ENCODE measurements at places on chromosomes 13 and 19.

GRCh38 chr13:41065078-41065477, 3.8 kb downstream of the WBP4 start:
- DNase-seq = peak; percentile 60

GRCh38 chr13:109859216-109859835, 72.9 kb upstream of the IRS2 start:
- DNase-seq = no peak

DNA sequence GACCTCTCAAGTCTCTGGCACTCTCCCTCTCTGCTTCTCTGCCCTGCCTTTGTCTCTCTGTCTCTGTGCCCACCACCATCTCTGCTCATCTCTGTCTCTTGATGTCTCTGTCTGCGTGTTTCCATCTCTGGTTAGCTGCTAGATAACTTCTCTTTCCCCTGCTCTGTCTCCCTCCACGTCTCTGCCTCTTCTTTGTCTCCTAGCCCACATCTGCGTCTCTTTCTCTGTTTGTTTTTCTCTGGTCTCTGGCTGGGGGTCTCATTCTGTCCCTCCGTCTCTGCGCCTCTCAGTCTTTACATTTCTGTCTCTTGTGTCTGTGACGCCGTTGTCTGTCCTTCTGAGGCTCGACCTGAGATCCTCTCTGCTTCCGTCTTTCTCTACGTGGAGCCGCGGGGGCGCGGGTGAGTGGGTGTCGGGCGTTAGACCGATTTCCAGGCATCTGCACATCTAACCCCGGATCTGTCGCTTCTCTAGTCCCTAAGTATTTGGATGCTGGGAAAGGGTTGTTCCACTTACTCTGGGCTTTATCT, 386 bp downstream of the GIPR start:
- no peak for DNase-seq

DNA sequence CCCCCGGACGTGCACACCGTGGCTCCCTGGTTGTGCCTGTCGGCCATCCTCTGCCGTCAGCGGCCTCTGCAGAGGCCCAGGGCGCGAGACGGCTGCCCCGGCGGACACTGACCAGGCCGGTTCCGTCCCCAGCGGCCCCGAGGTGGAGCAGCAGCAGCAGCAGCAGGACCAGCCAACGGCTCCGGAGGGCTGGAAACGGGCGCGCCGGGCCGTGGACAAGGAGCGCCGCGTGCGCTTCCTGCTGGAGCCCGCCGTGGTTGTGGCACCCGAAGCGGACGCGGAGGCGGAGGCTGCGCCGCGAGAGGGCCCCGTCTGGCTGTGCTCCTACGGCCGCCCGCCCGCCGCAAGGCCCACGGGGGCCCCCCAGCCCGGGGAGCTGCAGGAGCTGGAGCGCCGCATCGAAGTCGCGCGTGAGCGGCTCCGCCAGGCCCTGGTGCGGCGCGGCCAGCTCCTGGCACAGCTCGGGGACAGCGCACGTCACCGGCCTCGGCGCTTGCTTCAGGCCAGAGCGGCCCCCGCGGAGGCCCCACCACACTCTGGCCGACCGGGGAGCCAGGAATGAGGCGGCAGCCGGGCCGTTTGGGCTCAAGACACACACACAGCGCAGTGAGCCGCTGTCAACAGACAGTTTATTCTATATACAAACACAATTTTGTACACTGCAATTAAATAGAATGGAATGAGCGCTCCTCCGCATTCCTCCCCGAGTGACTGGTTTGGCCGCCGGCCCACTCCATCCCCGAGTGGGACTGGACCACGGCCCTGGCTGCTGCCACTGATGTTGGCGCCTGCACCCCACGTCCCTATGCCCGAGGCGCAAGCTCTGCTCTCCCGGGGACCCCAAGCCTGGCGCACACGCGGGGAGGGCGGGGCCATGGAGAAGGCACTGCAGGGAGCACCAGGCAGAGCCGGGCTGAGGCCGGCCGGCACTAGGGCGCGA, 9.1 kb downstream of the GRIN3B start:
- no peak for DNase-seq

DNA sequence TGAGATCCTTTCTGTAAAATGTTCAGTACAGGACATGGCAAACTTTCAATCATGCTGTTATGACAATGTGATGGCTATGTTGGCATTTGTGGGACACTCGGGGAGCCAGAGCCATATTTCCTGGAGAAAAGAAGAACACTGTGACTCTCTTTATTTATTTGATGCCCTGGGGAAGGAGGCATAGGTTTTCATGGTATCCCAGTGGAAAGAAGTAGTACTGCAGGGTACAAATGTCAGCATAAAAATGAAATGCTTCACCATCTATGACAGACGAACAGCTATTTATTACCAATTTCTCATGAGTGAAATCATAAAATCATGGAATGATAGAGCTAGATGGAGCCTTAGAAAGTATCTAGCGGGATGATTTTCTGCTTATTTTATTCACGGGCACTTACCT, 217.1 kb downstream of the COL4A1 start:
- DNase-seq = no peak

- DNase-seq = no peak
Measured at GRCh38 chr13:35157143-35157755, 215.2 kb downstream of the NBEA start.

DNA sequence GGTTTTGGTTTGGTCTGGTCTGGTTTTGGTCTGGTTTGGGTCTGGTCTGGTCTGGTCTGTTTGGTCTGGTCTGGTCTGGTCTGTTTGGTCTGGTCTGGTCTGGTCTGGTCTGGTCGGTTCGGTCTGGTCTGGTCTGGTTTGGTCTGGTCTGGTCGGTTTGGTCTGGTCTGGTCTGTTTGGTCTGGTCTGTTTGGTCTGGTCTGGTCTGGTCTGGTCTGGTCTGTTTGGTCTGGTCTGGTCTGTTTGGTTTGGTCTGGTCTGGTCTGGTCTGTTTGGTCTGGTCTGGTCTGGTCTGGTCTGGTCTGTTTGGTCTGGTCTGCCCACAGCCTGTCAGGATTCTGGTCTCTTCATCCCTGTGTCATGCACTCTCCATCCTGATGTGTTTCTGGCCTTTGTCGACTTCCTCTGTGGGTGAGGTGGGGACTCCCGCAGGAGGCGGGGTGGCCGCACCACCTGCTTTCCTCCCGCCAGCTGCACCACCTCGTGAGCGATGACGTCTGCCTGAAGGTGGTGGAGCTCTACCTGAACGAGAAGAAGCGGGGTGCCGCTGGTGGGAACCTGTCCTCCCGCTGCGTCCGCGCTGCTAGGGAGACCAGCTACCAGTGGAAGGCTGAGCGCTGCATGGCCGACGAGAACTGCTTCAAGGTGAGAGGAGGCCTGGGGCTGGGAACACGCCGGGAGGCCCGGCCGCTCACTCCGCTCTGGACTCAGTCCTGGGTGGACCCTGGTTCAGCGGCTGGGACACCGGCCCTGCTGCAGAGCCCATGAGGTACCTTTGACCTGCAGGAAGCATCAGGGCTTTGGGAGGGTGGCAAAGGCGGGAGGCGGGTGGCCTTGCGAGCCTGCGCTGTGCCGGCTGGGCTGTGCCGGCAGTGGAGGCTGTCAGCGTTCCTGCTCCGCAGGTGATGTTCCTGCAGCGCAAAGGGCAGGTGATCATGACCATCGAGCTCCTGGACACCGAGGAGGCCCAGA, 12.9 kb upstream of the F2RL3 start:
- DNase-seq = no peak

- peak; percentile 30 for DNase-seq
Measured at GRCh38 chr19:48812094-48812929, 1.5 kb upstream of the BCAT2 start.

GRCh38 chr19:32415669-32416068, 10.1 kb downstream of the DPY19L3 start:
- no peak for DNase-seq

DNA sequence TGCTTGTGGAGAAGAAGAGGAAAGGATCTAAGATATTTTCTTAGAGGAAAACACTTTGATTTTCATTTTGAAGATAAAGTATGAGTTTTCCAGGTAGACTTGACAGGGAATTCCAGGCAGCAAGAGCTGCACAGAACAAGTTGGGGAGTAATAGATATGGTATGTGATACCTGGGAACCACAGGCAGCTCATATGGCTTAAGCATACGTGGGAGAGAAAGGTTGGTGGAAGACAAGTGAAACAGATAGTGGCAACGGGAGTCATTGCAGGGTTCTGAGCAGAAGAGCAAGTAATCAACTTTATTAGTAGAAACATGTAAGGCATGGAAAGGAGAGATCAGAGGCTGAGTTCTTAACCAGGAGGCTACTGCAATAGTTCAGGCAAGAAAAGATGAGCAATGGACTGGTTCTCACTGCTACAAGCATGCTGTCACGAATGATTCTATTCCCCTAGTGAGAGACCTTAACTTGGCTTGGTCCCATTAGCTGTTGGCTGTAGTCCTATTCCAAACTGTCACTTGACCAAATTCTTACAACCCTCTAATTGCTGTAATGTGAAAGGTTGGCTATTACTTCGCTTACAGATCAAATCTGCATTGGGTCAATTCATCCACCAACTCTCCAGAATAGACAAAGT, 217.9 kb downstream of the VWA8 start:
- DNase-seq = no peak

DNA sequence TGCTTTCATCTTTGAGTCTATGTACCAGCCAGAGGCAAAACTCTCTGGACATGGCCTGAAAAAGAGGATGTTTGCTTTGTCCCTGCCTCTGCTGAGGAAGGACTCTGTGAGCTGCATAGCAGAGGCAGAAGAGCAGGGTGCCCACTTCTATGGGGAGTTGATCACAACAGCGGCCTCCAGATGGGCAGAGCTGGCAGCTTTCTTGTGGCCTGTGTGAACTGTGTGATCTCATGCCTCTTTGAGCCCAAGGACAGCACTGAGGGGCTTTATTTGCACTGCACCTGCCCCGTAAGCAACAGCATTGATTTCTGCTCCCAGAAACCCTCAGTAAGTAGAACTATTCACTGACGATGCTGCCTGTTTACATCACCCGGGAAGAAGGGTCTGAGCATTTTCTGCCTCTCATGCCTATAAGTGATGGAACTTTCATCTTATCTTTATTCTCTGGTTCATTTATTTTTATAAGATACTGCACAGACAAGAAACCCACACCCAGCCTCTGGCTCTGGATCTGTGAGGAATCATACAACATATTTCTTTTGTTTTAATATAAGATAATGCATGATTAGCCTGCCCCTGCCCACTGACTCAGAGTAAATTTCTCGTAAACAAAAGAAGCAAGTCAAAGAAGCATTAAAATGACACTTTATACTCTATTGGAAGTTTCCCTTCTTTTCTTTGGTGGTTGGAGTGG, 244.2 kb upstream of the SOX21 start:
- DNase-seq = no peak

GRCh38 chr13:46686171-46686570, 110.8 kb downstream of the ESD start:
- no peak for DNase-seq

DNA sequence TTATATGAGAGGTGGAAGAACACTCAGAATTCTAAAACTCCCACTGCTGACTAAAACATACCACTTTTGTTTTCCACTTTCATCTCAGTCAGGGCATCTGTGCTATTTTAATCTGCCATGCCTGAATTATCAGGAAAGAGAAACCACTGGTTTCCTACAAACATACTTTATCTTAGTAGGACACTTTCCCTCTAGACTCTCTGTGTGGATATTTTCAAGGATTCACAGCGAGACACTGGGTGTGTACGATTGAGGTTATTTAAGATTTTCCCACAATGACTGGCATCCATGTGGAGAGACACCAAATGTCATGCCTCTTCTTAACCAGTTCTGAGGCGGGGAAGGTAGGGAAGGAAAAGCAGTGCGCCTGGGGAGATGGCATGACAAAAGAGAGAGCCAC, 212.2 kb downstream of the ENOX1 start:
- no peak for DNase-seq

DNA sequence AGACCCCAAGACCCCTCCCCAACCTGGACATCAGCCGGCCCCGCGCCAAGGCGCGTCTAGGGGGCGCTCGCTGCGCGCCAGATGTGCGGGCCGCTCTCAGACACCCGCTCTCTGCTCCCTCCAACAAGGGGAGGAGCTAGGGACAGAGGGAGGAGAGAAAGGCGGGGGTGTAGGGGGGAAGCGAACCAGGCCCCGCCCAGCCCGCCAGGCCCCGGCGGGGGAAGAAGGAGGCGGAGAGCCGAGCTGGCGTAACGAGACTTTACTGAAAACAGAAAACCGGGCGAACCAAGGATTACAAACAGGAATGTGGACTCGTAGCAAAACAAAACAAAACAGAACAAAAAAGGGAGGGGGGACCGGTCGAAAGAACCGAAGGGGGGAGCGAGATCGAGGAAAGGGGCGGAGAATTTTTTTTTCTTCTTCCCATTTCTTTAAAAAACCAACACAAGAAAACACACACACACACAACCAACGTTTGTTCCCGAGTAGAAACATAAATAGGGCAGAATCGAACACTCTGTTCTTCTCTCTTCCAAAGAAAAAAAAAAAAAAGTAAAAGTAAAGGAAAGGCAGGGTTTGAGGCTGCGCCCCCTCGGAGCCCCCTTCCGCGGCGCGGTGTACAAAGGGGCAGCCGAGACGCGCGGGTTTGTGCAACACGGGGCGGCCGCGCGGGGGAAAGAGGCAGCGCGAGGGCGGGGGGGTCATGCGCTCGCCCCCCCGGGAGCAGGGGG, 1.7 kb downstream of the JUND start:
- peak; percentile 89 for DNase-seq

DNA sequence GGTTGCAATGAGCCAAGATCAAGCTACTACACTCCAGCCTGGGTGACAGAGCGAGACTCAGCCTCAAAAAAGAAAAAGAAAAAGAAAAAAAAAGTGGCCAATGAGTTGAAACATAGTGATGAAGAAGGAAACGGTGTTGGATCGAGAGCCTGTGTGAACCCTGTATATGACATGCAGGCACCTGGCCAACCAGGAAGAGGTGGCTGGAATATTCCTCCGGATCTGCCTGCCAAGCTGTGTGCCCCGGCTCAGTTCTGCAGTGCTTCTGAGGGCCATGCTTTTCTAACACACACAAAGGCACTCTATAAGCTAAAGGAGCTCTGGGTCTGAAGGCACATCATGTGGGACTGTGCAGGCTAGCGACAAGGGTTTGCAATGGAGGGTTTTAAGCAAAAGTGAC, 3.7 kb upstream of the ZNF444 start:
- no peak for DNase-seq

GRCh38 chr13:44629465-44630183, 53.5 kb upstream of the TSC22D1 start:
- DNase-seq = peak; percentile 38

DNA sequence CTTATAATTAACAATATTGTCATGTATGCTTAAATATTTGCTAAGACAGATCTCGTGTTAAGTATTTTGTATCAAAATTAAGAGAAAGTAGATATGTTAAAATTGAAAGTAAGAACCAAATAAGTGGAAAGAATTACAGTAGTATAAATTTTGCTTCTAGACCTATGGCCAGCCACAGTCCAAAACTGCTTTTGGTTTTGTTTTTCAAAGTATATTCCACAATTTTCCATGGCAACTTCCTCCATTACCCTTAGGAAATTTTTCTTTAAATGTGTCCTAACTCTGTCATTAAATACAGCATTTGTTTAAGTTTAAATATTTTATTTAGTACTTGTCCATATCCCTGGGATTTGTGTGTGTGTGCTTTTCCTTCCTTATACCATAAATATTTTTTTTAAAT, 689.0 kb downstream of the DIAPH3 start:
- DNase-seq = no peak

- no peak for DNase-seq
Measured at GRCh38 chr19:33954686-33955085, 158.0 kb downstream of the KCTD15 start.
